ENCODE measurements at places on chromosomes 3 and 15.
A peak's percentile ranks its signal among the peaks of the same experiment; 100 is the strongest.

DNA sequence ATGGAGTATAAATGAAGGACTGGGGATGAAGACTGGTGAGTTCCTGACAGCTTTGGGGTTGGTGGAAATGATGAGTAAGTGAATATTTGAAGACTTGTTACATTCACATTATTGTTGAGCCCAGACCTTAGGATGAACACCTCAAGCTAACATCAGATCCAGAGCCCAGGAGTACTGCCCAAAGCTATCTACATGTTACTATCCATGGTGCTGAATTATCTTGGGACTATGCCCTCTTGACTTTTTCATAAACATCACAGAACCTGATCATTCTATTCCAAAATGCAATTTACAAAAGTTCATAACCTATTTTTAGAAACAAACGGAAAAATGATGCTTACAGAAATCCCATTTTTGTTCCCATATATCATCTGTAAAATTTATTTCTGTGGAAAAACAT, 613.3 kb downstream of the TUSC7 start:
- no peak for DNase-seq

GRCh38 chr3:127123533-127123932, 69.4 kb upstream of the PRR23E start:
- no peak for DNase-seq

- no peak for DNase-seq
Observed at GRCh38 chr15:57334257-57334656, 42.0 kb upstream of the CGNL1 start.

DNA sequence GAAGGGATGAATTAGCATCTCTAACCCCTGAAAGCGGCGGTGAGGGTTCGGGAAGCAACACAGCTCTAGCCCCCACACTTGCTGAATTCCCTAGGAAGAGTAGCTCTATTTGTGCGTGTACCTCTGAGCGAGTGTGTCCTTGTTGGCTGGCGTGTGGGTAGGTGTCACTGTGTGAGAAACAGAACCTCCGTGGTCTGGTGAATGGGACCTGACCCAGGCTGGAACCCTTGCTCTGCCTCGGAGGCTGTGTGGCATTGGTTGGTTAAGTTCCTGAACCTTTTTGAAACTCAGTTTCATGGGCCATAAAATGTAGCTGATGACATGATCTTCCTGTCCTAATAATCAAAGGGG, 414 bp upstream of the TMEM115 start:
- no peak for DNase-seq

DNA sequence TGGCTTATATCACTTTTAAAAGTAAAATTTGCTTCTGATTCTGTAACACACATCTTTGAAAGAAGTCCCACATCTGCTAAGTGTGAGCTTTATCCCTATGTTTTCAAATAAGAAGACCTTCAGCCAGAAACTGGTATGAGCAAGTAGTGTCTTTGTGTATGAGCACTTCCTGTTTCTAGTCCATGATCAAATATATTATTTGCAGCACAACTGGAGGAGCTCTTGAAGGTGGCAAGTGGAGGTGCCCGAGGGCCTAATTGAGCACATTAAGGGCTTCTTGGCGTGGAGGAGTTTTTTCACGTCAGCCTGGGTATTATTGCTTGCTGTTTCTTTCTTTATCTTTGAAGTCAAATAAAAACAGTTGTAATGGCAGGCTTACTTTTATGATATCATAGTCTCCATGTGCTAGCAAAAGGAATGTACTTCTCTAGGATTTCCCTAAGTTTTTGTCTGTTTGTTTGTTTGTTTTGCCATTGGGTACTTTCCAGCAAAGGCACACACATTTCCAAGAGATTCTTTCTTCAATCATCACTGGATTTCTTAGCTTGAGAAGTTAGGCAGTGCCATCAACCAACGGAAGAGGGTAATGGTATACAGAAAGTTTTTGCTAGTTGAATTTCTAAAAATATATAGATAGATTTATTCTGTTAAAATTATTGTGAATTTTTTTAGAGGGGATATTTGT, 68.1 kb downstream of the MEIS2 start:
- DNase-seq: no peak

GRCh38 chr15:29675791-29676301, 146.4 kb downstream of the TJP1 start:
- DNase-seq: no peak

- DNase-seq: no peak
Observed at GRCh38 chr3:28343144-28343543, 5.4 kb upstream of the ZCWPW2 start.

GRCh38 chr3:161941891-161942290, 445.3 kb downstream of the OTOL1 start:
- no peak for DNase-seq

DNA sequence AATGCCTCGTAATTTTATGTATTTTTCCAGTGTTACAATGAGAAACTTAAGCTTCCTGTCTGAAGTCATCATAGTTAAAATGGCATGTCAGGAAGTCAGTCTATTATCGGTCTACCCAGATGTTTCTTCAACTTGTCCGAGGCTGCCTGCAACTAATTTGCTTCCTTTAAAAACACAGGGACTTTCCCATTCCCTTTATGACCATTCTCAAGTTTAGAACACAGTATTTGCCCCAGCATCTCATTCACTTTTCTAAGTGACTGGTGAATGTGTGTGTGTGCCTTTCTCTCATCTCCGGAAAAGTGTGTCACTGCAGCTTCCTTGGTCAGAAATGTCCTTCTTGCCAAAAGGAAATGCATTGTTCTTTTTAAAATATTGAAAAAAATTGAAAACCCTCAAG, 466.6 kb downstream of the RAP2B start:
- no peak for DNase-seq

- DNase-seq: no peak
Observed at GRCh38 chr3:144879701-144880100, 908.1 kb downstream of the DIPK2A start.

DNA sequence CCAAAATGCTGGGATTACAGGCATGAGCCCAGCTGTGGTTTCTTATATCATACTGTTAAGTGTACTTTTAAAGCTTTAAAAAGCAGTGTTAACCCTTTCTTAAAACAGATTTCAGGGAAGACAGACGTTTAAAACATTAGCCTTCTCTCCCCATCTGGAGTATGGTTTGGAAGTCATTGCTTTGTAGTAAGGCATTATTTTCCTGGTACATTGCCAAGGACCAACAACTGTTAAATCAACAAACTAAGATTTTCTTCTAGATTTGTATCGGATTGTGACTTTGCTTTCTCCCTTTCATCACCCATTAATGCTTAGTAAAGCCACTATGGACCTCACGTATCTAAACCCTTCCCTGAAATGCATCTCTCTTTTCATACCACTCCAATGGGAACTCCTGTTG, 50.5 kb downstream of the UBE2E1 start:
- no peak for DNase-seq

- DNase-seq: no peak
Observed at GRCh38 chr3:25493786-25494185, 65.7 kb downstream of the RARB start.

DNA sequence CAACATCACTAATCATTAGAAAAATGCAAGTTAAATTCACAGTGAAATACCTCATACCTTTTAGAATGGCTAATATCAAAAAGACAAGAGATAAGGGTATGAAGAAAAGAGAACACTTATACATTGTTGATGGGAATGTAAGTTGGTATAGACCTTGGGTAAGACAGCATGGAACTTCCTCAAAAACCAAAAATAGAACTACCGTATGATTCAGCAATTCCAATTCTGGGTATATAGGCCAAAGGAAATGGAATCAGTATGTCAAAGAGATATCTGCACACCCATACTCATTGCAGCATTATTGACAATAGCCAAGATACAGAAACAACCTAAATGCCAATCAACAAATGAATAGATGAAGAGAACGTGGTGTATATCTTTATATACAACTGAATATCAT, 166.8 kb upstream of the LRRN1 start:
- DNase-seq: no peak

- DNase-seq: peak; percentile 35
Observed at GRCh38 chr3:50519471-50520089, 16.1 kb upstream of the CACNA2D2 start.

Measured in midbrain (tissue), 1 donor.